ENCODE measurements at places on chromosomes 12 and 14.

DNA sequence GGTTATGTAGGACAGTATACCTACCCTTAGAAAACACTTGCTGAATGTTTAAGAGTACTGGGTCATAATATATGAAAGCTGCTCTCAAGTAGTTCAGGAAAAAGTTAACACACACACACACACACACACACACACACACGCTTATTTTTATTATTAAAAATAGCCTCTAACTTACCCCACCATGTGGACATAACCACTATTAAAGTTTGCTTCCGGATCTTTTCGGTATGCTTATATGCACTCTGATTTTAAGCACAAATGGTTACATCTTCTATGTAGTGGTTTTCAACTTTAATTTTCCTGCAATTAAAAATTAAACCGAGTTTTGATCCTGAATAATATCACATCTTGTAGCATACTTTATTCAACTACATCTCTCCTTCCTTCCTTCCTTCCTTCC is 84.9 kb upstream of the TRAF3 start:
- no peak for DNase-seq

- DNase-seq, result no peak
Measured at GRCh38 chr12:59833408-59833807, 237.6 kb downstream of the SLC16A7 start.

DNA sequence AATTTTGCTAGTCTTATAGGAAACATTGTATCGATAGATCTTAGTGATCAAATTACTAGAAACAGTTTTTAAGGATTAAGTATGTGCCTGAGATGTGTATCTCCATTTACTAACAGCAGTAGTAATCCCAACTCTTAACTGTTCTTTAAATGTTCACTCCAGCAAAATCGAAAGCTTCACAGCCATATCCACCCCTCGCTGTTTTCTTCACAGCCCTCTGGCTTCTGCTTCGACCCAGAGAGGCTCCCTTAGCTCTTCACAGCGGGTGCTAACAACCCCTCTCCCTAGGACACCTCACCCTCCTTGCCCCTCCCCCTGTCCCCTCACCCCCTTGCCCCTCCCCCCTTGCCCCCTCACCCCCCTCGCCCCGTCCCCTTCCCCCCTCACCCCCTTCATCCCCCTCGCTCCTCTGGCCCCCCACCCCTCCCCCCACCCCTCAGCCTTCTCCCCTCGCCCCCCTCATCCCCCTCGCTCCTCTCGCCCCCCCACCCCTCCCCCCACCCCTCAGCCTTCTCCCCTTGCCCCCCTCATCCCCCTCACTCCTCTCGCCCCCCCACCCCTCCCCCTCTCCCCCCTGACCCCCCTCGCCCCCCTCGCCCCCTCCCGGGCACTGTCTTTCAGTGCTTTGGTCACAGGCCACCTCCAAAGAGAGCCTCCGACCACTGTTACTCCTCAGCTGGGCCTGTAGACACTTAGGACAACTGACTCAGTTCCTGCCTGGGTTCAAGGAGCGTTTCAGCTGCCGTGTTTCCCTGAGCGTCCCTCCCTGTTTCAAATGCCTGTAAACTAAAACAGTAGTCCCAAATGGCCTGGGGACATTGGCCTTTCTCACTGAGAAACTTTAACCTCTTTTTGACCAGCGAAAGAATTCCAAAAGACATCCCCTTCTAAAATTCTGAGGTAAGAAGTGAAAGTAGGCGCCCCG is 46.0 kb upstream of the DYNC1H1 start:
- no peak for DNase-seq

GRCh38 chr12:1837541-1838204 is 17.3 kb downstream of the LRTM2 start:
- DNase-seq, result peak; percentile 37

DNA sequence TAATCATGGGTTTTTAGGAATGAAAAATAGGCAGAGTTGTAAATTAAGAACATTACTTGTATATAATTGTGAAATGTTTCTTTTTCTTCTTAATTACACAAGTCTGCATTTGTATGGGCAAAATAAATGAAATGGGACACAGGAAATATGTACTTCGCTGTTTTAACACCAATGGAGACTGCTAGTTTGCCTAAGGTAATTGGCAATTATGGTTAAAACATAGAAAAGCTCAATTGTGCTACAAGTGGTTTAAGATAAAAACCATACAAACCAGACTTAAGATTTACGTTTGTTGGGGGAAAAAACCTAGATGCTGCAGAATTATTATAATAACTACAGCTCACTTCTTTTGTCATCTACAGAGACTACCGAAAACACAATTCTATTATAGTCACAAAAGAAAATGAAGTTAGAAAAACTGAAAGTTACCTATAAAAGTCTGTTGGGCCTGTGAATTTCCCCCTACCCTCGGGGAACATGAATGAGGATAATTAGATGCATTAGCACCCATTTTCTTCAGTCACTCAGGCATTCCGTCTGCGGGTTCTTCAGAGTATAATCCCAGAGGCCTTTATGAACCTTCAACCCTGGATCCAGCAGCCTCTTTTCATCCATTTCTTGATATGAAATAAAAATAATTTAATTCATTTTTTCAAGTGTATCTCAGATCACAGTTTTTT is 37.2 kb downstream of the BTBD7 start:
- no peak for DNase-seq

DNA sequence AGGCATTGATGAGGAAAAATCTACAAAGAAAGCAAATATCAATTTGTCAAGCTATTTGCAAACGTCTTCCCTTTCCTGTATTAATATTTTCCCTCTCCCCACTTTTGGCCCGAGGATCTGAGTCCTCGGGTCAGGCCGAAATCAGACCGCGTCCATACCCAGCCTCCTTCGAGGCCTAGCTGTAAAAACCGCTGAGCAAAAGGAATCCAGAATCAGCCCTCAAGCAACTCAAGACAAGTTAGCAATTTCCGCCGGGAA is 353 bp upstream of the MAPK1IP1L start:
- no peak for DNase-seq

- DNase-seq, result no peak
Measured at GRCh38 chr12:78455991-78456390, 408.6 kb upstream of the SYT1 start.

DNA sequence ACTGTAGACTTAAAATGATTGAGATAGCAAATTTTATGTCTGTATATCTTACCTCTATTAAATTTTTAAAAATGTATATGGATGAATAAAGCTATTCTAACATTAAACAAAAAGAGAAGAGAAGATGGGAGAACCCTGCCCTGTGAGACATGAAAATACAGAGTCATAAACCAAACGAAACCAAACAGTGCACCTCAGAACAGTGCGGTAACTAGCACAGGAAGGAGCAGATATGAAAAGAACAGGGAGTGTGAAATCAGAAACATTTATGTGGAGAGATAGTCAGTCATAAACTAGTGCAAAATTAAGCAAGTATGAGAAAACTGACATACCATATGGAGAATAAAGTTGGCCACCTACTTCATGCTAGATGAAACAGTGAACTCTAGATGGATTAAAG is 135.1 kb downstream of the ERC1 start:
- DNase-seq, result no peak

- DNase-seq, result no peak
Measured at GRCh38 chr12:21599143-21599999, 5.3 kb downstream of the GYS2 start.

DNA sequence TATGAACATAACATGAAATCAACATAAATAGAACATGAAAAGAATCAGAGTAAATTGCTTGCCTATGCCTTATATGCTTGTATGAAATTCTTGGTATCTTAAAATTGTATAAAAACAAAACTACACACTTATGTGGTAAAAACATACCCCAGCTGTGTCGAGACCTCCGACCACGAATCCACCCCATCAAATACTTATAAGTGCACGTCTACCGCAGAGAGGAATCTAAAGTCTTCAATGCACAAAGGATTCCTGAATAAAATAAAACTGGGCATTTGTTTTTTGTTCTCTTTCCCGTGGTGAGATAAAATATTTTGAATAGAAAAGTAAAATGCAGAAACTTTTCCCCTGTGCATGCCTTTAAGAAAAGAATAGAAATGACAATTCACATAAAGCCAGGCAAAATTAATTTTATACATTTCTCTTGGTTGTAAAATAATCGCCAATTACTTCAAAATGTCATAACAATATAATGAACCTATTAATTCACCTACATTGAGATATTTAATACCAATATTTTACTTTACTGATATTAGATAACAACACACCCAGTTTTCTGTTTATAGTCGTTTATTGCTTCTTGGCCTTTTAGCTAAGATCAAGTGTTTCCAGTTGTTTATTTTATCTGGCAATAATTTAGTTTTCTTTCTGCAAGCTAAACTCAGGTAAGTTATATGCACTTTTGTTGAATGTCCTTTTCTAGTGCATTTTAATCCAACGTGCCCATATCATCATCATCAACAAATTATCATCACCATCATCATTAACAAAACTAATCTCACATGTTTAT is 1.0 kb downstream of the KLRK1 start:
- DNase-seq, result no peak

DNA sequence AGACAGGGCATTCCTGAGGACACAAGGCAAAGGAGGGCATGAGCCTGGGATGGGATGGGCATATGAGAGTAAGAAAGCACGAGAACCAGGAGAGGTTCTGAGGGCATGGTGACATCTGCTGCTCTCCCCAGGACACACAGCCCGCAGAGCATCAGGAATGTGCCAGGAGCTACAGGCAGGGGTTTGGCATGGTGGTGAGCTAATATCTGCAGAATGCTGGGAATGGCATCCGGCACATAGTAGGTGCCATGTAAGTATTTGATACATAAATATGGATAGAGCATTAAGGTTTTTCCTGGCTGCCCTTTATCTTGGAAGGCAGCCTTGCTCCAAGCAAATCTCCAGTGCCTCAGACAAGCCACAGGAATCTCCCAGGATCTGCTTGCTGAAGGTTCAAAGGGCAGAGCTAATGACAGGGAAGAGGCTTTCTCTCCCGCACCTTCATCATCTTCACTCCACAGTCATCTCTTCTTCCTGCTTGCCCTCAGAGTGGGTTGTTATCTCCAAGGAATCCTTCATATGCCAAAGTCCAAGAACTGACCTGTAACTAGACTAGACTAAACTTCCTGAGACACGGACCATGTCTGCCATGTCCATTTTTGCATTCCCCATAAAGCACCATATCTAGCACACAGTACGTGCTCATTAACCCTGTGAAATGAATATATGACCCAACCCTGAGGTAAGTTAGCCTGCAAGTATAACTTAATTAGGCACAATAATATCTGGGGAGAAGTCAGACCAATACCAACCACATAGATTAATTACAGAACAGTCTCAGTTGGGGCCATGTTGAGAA is 62.0 kb upstream of the SCN8A start:
- DNase-seq, result peak; percentile 57

GRCh38 chr14:67674480-67675218 is at the start of gene VTI1B:
TSS of gene VTI1B (minus strand) at chr14:67674632. CDS start at chr14:67674489, 143 bp downstream.
- peak; percentile 88 for DNase-seq

DNA sequence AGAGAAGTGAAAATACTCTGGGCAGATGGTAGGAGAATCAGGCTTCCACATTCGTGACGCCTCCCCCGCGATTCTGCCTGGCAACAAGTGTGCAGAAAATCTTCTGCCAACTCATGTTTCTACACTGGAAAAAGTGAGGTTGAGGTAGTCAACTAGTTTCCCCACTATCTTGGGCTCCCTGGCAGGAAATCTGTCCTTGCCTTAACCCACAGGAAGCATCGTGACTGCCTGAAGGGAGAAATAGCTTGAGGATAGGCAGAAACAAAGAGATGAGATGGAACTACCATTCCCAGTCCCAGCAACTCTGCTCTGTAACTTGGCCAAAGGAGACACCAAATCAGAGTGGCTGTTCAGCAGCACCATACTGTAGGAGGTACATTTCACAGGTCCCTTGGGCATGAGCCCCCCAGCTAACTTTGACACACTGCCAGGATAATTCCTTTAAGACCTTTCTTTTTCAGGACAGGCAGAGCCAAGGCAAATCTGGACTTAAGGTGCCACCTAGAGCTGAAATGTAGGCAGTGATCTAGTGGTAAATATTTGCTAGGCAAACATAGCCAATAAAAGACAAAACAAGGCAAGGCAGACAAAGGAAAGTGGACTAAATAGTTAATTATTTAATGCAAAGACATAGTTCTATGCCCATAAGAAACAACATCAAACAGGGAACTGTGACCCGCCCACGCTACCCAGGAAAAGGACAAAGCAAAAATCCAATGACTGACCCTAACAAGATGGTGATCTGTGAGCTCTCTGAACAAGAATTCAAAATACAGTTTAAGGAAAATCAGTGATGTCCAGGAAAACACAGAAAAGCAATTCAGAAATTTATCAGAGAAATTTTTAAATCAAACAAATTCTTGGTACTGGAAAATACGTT is 205.1 kb downstream of the PTPRO start:
- DNase-seq, result peak; percentile 38

- DNase-seq, result no peak
Measured at GRCh38 chr14:44070046-44070445, 437.0 kb downstream of the FSCB start.

DNA sequence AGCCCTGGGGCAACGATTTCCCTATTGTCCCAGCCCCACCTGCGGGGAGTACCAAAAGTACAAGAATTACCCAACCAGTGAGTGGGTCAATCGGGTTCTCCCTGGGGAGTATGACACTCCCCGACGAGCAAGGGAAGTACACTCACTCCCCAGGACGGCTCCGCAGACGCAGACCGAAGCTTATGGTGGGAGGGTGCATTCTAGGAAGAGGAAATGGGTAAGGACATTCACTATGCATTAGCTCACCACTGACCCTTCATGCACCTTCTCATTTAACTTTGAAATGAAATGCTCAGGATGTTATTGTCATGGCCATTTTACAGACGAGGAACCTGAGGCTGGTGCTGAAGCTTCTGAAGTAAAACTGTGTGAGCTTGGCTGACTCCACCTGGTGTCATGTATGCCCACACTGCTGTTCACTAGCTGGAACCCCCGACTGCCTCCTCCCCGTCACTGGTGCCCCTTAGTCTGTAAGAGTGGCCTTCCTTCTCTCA is 45.8 kb upstream of the TMED10 start:
- DNase-seq, result no peak

DNA sequence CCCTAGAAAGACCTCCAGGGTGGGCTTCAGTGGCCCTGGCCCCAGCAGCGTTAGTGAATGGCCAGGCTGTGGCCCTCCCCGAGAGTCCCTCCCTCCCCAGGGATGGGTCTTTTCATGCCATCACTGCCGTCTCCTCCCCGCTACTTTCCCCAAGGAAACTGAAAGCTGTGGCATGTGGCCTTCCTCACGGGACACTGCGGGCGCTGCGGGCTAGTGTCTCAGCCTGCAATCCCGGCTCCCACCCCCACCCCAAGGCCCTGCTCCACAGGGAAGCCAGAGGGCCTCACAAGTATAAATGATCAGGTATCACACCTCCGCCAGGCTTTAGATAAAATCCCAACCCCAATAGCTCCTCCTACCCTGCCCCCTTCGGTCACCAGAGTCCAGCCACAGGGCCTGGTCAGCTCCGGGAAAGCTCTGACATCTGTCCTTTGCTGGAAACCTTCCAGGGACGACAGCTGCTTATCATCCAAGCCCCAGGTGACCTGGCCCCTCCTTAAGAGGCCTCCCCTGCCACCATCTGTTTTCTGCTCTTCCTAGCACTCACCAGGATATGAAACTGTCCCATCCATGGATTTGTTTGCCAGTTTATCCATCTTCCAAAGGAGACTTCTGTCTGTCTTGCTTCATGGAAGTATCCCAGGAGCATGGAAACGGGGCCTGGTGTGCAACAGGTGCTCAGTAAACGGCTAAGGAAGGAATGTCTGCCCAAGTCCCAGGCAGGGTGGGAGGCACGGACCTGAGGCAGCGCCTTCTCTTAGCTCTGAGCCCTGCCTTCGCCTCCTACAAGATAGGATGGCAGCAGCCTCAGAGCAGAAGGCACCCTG is 31.6 kb downstream of the CCDC85C start:
- no peak for DNase-seq

All from Caco-2 (cell line).